Vagina (tissue), 2 donors: ENCODE measurements at places on chromosomes 5 and 9. TPM values are rescaled to one million over a fixed set of nuclear protein-coding genes. Genes with fewer than 3 reads are reported as not detected.

Gene FCN2
- total RNA-seq, result not detected

Gene FOXD4L4
- total RNA-seq, result not detected

DNA sequence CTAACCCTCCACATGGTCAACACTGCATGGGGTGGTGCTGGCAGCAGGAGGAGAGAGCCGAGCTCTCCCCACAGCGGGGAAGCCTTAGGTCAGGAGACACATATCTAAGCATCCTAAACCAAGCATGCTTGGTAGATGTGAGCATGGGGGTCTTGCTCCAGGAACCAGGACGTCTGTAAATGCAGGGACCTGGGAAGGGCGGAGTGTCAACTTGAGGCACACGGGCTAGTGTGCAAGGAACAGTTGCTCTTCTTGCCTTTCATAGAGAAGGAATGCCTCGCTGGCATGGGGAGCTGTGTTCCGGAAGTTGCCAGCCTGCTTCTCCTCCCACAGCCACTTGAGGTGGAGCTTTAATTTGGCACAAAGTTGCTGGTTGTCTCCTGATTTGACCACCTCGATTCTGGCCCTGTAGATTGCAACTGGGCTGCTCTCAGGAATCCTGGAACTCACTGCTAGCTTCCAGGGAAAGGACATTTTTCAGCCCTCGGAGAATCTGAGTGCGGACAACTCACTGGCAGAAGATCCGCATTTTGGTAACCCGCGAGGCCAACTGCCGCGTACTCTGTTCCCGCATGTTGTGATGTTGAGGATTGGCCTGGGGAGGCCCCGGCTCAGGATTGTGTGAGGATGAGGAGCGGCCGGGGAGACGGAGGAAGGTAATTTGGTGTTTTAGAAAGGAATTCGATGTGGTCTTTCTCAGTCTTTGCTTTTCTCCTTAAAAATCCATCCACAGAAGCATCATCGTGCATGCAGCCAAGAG lies 370.3 kb upstream of the IRX1 start:
- H3K4me1 ChIP-seq, result no peaks in the 10 kb centered on the region
- H3K27ac ChIP-seq, result no peak overlapping the region
- H3K36me3 ChIP-seq, result no peaks in the 10 kb centered on the region
- no peak overlapping the region for H3K4me3 ChIP-seq
- peak; percentile 74 for DNase-seq

- no peaks in the 10 kb centered on the region for H3K36me3 ChIP-seq
- no peaks in the 10 kb centered on the region for H3K27me3 ChIP-seq
- H3K27ac ChIP-seq, result peak overlapping the region; percentile 86
- peaks cover 49% of the 10 kb centered on the region for H3K4me1 ChIP-seq
- no peak for DNase-seq
Measured at GRCh38 chr5:149563466-149563865, 12.2 kb upstream of the CSNK1A1 start.

- no peak overlapping the region for H3K4me3 ChIP-seq
- peaks cover 13% of the 10 kb centered on the region for H3K27me3 ChIP-seq
- H3K36me3 ChIP-seq, result no peaks in the 10 kb centered on the region
- peaks cover 14% of the 10 kb centered on the region for H3K4me1 ChIP-seq
- no peak overlapping the region for H3K27ac ChIP-seq
Measured at GRCh38 chr9:136137321-136138265, 18.9 kb upstream of the TMEM250 start.

DNA sequence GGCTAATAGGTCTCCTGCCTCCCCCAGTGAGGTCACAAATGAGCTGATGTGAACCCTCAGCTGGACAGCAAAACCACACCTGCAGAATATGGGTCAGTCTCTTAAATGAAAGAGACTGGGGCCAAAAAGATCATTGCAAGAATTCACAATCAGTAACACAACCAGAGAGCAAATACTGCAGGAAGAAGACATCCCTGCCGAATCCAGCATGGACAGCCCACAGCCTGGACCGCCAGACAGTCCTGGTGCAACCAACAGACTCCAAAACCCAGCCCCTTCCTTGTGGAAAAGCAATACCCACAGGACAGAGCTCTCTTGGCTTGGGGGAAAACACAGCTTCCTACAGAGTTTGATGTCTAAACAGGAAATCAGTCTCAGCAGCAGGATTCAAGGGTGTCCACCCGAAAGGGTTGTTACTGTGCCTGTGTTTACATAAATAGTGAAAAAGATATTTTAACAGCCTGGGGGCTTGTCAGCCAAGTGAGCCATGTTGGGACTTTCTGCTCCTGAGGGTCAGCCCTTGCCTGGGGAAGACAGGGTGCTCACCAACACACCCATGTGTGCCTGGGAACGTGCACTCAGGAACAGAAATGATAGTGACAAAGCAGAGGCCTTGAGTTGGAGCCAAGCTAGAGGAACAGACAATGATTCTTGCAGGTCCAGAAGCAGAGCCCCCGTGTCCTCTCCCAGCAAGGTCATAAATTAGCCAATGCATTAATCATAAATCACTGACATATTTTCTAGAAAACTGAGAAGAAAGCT lies 106.2 kb downstream of the SEMA5A start:
- H3K36me3 ChIP-seq, result no peaks in the 10 kb centered on the region
- no peaks in the 10 kb centered on the region for H3K27me3 ChIP-seq
- H3K4me3 ChIP-seq, result no peak overlapping the region
- no peak for DNase-seq
- peaks cover 16% of the 10 kb centered on the region for H3K4me1 ChIP-seq

DNA sequence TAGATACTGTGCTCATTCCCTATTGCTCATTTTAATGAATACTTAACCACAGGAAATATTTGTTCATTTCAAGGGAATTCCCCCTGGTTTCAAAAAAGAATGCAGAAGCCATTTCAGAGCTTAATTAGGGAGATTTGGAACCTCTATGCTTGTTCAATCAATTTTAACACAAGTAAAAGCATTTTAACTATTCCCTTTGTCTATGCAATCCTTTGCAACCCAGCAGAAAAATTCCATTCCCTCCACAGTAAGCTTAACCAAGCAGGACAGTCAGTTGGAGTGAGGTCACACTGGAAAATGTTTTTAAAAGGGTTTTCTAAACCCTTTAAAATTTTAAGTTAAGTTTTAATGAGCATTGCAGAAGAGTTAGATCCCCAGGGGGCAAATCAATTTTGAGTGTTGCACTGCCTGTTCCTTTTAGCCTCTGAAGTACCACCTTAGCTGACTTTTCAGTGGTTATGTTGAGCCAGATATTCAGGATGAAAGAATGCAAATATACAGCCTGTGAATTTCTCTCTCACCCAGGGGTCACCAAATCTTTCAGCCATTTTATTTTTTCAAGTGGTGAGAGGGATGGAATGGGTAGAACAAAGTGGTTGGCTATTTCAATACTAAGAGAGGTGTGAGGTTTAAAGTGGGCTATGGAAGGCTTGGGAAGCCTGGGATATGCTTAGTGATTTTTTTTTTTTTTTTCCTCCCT lies 356.2 kb upstream of the NUDT12 start:
- H3K27me3 ChIP-seq, result no peaks in the 10 kb centered on the region
- DNase-seq, result no peak
- no peak overlapping the region for H3K27ac ChIP-seq
- no peaks in the 10 kb centered on the region for H3K36me3 ChIP-seq
- no peak overlapping the region for H3K4me3 ChIP-seq

DNA sequence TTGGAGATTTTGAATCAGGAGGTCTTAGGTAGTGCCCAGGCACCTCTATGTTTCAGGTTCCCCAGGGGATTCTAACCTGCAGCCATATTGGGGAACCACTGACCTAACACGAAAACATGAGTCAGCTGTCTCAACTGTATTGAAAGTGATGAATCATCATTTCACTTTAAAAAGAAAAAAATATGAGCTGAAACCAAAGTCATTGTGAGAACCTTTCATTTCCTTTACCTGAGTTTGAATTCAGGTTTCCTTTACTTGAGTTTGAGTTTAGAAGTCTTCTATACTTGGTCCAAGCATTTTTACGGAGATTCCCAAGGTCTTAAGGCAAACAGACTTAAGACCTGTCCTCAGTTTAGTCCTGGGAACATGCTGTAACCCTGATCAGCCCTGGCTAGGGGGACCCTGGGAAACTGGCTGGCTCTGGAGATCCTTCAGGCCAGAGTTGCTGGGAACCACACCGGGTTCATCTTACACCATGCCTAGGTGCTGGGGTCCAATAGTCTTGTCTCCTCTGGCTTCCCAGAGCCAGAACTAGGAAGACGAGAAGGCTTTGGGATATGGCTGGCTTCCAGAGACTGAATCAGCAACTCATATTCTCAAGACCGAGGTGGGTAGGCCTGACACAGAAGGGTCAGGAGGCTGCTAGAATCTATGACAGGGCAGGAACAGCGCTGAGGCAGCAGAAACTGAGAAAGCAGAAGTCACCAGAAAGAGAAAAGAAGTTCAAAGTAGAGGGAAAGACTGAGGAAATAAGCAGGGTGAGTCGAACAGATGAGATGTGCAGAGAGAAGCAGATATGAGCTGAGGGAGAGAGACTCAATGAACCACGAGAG lies 16.4 kb upstream of the PDCD1LG2 start:
- H3K36me3 ChIP-seq, result no peaks in the 10 kb centered on the region
- H3K27me3 ChIP-seq, result no peaks in the 10 kb centered on the region
- no peaks in the 10 kb centered on the region for H3K4me1 ChIP-seq
- no peak overlapping the region for H3K4me3 ChIP-seq
- DNase-seq, result no peak
